ENCODE measurements at places on chromosomes 11 and 22. TPM values are rescaled to one million over a fixed set of nuclear protein-coding genes. Genes with fewer than 3 reads are reported as not detected.

The SLC35E4 gene
- total RNA-seq: 6.6 TPM

The YAP1 gene
- 58.6 TPM for total RNA-seq

The ALDH3B1 gene
- total RNA-seq: 137 TPM

The DAGLA gene
- 7.4 TPM for total RNA-seq

The KCNJ5 gene
- 0.05 TPM for total RNA-seq

The ROM1 gene
- 3.6 TPM for total RNA-seq

The C22orf23 gene
- 0.23 TPM for total RNA-seq

The ASPHD2 gene
- total RNA-seq: 1.2 TPM

The NLRP10 gene
- total RNA-seq: not detected

The RTN4R gene
- total RNA-seq: 15.5 TPM

The NR1H3 gene
- total RNA-seq: 9.1 TPM
